DND-41 (cell line): ENCODE measurements at places on chromosomes 12 and 14.
A peak's percentile ranks its signal among the peaks of the same experiment; 100 is the strongest.

DNA sequence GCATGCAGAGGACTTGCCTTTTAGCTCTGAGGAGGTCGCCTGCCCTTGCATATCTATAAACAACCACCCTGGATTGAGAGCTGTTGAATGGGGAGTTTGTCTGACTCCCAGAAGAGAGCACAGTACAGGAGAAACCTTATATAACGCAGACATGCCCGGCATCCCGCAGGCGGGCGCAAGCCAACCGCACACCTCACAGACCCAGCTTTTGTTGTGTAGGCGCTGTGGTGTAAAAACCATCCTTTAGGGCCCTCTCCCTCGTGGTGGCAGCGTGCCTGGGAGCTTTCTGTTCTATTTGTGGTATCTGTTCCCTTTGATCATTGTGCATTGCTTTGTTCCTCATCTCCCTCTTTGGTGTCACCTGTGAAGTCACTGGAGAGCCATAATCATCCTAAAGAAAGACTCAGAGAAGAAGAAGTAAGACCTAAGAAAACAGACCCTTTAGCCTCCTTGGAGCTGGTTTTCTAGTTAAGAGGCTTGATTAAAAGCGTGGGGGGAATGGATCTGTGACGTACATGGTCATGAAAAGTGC, 77.7 kb downstream of the ETV6 start:
- peak; percentile 85 for DNase-seq

DNA sequence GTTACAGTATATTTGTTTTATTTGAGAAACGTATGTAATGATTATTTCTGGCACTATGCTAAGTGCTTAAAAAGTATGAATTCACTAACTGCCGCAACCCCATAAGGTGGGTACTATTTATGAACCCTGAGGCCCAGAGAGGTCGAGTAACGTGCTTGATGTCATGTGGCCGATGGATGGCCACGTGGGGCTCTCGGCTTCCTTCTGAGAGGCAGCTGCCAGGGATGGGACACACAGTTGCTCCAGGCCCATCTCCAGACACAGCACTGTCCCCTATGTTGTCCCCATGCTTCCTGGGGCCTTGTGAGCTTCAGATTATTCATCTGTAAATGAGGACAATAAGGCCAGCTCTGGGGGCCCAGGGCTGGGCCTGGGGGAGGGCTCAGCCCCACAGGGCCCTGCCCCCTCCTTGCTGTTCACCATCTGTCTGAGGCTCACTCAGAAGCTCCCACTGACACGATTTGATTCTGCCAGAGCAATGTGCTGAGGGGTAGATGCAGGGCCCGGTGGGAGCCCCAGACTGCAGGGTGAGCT, 115.0 kb downstream of the CALM1 start:
- no peak for DNase-seq

- no peak for DNase-seq
Observed at GRCh38 chr14:101196795-101197590, 293.5 kb upstream of the RTL1 start.

DNA sequence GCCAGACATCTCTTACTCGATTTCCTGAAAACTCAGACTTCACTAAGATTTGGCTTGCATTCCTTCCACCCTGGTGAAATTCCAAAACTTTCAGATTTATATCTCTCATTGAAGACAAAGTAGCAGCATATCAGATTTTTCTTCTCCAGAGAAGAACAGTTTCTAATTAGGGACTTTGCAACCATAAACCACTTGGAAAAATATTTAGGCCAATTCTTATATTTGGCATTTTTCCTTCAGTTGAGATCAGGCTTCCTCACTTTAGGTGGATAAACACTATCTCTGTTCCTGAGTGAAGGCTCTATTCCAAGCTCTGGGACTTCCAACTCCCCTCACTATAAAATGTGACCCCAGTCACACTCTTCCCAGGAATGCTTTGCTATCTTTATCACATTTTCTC, 1434.3 kb upstream of the FLRT2 start:
- DNase-seq: no peak

GRCh38 chr14:65880507-65880906, 468.0 kb downstream of the FUT8 start:
- no peak for DNase-seq

DNA sequence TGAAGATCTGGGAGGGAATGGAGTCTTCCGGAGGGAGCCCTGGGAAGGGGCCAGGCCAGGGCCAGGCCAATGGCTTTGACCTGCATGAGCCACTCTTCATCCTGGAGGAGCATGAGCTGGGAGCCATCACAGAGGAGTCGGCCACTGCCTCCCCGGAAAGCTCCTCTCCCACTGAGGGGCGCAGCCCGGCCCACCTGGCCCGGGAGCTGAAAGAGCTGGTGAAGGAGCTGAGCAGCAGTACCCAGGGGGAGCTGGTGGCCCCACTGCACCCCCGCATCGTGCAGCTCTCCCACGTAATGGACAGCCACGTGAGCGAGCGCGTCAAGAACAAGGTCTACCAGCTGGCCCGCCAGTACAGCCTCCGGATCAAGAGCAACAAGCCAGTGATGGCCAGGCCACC, 37.7 kb downstream of the PLEKHG3 start:
- no peak for DNase-seq

GRCh38 chr14:70392676-70393075, 24.2 kb downstream of the SYNJ2BP start:
- no peak for DNase-seq

GRCh38 chr12:99066726-99067125, 421.6 kb downstream of the APAF1 start:
- no peak for DNase-seq

DNA sequence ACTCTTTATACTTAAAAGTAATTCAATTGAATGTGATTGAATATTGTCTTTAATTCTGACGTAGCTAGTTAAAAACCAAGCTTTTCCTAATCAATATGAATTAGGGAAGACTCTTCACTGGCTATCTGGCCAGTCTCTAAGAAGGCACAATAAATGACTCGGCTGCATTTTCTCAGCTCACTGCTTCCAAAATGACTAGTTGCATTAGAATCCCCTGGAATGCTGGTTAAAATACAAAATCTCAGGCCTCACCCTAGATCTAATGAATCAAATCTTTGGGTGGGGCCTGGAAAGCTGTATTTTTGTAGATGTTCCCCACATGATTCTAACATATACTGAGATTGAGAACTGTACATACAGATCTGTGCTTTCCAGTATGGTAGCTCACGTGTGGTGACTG, 242.1 kb downstream of the CHST11 start:
- no peak for DNase-seq

DNA sequence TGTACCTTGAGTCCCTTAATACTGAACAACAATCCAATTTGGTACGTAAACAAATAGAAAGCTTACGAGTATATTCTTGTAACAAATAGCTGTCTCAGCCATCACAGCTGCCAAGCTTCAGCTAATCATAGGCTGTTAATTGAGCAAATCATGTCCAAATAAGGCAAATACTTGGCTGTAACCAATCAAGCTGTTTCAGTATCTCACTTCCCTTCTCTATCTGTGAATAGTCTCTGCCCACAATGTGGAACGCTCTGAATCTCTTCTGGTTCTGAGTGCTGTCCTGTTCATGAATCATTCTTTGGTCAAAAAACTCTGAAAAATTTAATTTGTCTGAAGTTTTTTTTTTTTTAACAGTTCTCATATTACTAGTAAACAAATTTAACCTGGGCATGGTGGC, 5.8 kb upstream of the NEMF start:
- no peak for DNase-seq

DNA sequence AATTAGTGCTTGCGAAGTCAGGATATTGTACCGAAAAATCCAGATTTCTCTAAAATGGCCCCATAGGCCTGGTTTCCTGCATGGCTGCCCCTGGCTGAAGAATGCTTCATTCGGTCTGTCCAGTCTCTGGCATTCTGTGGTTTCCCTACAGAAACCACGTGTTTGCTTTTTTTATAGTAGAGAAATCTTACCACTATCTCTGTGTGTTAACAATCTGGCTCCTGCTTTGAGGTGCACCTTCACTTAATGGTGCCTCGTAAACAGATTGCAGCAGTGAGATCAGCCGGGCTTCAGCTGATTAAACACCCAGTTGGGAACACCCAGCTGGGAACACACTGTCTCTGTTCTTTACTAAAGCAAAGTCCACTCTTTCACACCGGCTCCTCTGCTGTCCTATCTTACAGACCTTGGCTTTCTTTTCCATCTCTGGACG, 6.7 kb upstream of the DNAAF2 start:
- no peak for DNase-seq

GRCh38 chr14:92122351-92122677, 545 bp downstream of the CPSF2 start:
- DNase-seq: no peak
